ENCODE measurements at places on chromosomes 6 and 20.

DNA sequence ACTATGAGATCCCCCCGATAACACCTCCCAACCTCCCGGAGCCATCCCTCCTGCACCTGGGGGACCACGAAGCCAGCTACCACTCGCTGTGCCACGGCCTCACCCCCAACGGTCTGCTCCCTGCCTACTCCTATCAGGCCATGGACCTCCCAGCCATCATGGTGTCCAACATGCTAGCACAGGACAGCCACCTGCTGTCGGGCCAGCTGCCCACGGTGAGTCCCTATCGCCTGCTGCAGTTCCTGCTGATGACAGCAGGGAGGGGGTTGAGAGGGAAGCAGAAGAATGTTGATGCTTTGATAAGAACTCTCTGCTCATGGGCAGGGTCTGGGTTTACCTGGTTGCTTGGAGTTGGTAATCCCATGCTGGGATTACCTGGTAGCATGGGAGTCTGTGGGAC lies 91.9 kb downstream of the TOX2 start:
- DNase-seq: no peak

DNA sequence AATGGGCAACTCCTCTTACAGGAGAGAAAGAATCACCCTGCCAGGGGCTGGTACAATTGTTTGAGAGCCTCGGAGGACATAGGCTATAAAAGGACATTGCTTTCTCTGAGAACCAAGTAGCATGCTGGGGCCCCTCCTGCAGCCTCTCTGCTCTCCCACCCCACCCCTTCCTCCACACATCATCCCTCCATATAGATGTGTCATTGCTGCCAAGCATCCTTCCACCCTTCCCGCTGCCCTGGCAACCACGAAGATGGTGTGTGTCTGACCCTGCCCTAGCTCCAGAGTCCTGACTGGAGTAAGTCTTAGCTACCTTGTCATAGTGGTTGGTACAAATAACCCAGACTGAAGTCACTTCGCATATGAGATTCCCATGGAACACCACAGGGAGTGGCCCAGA lies 129.7 kb downstream of the SNX5 start:
- DNase-seq: no peak

- no peak for DNase-seq
Observed at GRCh38 chr20:62049342-62050165, 16.1 kb downstream of the TAF4 start.

DNA sequence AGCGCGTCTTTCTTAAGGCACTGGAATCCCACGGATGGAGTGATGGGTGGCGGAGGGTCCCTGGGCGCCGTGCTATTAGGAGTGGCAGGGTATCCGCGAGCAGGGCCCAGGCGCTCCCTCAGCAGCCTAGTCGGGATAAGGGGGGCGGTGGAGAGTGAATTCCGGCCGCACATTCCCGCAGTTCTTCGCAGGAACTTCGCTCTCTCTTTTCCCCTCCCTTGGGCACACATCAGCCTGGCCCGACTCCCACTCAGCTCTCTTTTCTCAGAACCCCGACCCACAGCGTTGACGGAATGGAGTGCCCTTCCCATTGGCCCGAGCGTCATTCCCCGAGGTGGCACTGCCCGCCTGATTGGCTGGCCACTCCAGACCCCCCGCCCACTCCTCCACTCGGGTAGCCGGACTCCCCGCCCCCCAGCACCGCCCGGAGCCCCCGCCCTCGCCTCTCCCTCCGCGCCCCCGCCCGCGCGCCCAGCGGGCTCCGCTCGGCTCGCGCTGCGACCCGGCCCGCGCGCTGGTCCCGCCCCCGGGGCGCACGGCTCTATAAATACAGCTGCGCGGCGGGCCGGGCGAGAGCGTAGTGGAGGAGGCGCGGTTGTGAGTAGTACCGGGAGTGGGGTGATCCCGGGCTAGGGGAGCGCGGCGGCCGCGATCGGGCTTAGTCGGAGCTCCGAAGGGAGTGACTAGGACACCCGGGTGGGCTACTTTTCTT lies at the start of gene ID4:
Gene ID4, plus strand, starts transcription at position 572 of the 712 bp plus-strand sequence. CDS start 385 bp downstream, outside the sequence.
- DNase-seq: no peak

DNA sequence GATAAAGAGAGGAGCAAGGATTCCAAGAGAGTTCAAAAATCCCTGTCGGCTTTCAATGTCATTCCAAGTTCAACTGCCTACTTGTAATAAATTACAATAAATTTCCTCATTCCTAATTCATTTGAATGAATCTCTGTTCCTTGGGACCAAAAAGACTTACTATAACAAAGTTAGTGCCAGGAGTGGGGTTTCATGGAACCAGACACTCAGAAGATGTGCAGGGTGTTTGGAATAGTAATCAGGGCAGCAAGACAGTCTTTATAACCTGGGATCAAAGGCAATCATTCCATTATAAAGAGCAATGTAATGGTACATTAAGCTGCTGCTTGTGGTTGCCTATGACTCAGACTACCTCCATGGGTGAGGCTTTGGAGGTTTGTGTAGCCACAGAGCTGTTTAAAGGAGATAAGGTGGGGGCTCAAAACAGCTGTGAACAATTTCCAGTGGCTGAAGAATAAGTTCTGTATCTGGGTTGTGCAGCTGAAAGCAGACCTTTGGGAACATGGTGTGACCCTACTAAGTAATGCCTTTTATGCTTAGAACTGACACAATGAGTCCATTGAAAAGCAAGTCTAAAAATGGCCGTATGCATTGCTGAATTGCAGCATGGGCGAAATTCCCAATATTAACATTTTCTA lies 159.9 kb downstream of the LINC00237 start:
- no peak for DNase-seq

DNA sequence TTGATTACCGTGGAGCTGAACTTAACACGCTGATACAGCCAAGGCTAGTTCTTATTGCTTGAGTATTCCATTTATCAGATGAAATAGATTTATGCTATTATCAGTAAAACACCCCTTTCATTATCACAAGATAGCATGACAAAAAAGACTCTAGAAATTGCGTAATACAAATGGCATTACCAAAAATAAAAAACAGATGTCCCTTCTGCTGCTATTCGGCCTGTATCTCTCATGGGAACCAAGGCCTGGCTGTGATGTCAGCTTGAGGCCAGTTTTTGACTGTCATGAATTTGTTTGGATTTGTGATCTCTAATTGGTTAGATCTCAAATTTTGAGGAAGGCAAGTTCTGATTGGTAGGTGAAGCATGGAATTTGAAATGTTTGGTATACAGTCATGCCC lies 25.2 kb downstream of the MEI4 start:
- DNase-seq: no peak

DNA sequence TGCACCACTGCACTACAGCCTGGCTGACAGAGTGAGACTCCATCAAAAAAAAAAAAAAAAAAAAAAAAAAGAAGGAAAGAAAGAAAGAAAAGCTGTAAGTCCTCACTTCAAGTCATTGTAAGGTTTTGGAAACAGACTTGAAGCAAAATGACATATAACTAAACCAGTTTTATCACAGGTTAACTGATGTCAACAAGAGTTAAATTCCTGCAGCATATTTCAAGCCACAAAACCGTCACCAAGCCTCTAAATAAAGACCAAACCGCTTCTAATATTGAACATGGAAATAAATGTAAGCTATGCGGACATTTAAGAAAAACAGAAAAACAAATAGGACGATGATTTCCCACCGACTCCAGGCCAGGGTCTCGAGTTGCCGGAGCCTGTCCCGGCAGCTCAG lies 88.9 kb upstream of the RPS6KA2 start:
- no peak for DNase-seq

DNA sequence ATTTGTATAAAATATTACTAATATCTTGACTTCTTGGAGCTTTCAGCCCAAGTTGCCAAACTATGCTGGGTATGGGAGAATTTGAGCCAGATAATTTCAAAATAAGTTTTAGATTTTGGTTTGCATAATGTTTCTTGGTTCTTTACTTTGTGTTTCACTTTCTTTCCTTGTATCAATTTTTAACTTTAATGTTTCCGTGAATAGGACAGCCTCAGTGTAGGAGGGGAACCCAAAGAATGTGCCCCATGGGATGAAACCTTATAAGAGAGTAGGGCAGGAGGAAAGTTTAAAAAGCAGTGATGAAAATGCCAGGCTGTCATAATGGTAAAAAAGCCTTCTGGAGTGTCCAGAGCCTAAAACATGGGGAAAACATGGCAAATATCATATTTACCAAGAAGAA lies 252.4 kb upstream of the IRAK1BP1 start:
- no peak for DNase-seq

DNA sequence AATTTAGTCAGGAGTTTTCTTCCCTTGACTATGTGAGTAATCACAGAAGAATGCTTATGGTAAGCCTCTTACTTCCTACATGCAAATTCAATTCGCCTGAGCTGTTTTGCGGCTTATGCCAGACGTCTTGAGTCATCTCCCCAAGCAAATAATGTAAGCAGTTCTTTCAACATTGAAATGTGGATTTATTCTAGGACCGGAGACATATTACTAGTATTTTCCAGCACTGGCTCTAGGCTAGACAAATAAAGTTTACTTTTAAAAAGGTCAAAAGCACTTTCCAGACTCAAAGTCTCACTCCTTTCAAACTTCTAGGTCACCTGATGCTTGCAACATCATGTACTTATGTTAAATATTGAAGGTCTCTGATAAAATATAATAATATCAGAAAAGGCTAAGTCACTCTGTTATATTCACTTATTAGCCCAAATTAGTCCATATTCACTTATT lies 38.1 kb upstream of the NOX3 start:
- no peak for DNase-seq

DNA sequence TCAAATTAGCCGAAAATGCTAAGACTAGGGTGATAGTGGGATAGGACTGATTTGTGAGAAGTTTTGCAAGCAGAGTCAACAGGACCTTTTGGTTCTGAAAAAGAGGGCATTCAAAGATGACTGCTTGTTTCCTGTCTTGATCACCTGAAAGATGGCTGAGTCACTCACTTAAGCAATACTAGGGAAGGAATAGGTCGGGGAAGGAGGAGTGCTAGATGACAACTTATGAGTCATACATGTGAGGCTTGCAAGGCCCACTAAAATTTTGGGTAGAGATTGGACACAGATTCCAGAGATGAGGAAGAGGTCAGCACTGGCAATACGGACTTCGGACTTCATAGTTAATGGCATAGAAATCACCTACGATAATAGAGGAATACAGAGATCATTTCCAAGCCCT lies 89.2 kb downstream of the FAM83B start:
- no peak for DNase-seq

DNA sequence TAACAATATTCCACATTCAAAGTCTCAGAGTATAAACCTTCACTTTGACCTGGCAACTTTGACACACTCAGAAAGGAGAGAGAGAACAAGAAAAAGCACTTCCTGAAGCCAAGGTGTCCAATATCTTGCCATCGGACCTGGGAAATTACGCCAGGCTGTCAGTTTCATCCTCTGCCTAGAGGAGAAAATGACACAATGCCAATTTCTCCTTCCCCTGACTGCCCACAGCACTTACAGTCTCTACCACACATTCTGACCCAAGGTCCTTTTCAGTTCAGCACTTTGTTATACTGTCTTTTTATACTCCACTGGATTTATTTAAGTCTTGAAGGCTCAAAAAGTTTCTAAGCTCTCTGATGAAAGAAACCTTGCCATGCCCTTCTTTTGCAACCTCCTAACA lies 250.4 kb downstream of the GMPR start:
- DNase-seq: no peak

DNA sequence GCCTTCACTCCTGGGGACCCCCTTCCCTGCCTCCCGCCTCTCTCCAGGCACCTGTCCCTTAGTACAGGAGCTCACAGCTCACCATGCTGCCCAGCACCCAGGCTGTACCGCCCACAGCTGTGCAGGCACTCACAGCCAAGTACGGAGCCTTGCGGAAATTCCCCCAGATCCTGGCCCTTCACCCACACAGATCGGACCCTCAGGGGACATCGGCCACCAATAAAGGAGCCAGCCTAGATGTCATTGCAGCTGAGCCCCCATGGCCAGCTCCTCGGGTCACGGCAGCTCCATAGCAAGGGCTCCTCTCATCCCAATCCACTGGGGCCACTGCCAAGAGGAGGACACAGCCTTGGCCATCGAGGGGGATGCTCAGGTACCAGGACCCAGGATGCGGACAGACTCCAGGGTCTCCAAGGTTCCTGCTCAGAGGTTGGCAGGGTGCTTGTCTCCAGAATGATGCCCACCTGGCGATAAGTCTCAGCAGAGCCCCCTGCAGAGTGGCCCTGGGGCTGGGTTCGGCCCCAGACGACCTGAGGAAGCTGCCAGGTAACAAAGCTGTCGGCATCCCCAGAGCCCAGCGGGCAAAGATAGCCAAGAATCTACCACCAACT lies 82.3 kb downstream of the YTHDF1 start:
- no peak for DNase-seq

DNA sequence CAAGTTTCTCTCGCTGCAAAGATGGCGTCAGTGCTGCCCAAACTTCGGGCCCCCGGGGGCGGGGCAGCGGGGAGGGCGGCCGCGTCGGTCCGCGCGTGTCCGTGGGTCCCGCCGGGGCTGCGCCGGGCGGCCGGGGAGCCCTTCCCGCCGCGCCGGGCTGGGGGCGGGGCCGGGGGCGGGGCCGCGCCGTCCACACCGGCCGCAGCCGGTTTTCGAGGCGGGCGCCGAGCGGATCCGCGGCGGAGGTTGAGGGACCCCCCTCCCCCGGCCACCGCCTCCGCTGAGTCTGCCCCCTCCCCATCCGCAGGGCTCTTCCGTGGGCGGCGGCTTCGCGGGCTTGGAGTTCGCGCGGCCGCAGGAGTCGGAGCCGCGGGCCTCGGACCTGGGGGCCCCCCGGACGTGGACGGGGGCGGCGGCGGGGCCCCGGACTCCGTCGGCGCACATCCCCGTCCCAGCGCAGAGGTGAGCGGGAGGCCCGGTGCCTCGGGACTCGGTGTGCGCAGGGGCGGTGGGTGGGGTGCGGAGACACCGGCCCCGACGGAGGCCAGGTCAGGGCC lies 572 bp downstream of the SLC2A4RG start:
- no peak for DNase-seq

GRCh38 chr6:79334674-79335073 lies 100.2 kb upstream of the HMGN3 start:
- DNase-seq: no peak

DNA sequence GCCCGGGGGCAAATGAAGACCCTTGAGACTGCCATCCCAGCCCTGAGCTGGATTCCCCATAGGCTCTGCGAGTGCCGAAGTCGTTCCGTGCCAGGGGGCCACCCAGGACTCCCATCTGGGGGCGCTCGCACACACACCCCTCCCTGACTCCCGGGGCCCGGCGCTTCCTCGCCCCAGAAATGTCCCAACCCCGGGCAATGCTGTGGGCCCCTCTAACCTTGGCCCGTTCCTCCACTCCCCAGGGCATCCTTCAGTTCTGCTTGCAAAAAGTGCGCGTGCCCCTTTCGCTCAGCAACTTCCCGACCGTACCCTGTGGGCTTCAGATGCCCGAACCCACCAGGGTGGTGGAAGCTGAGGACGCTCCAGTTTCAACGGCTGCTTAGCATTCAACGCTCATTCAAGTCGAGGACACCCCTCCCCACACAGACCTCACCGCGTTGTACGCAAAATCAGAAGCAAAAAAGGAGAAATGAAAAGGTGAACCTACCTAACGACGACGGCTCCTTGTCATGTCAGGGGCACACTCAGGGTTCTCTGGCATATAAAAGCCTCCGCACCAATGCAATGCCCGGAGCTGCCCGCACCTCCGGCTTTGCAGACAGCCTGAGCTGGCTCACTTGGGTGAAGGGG lies 25.3 kb downstream of the RIPOR2 start:
- no peak for DNase-seq
